T-helper 1 cell (primary cell): ENCODE measurements at places on chromosomes 7 and 10.

- no peak for DNase-seq
Measured at GRCh38 chr7:66418537-66418936, 210.1 kb upstream of the KCTD7 start.

GRCh38 chr10:130333185-130333584 lies 197.0 kb downstream of the GLRX3 start:
- DNase-seq = no peak

GRCh38 chr10:36254199-36254598 lies 612.1 kb upstream of the FZD8 start:
- DNase-seq = no peak

DNA sequence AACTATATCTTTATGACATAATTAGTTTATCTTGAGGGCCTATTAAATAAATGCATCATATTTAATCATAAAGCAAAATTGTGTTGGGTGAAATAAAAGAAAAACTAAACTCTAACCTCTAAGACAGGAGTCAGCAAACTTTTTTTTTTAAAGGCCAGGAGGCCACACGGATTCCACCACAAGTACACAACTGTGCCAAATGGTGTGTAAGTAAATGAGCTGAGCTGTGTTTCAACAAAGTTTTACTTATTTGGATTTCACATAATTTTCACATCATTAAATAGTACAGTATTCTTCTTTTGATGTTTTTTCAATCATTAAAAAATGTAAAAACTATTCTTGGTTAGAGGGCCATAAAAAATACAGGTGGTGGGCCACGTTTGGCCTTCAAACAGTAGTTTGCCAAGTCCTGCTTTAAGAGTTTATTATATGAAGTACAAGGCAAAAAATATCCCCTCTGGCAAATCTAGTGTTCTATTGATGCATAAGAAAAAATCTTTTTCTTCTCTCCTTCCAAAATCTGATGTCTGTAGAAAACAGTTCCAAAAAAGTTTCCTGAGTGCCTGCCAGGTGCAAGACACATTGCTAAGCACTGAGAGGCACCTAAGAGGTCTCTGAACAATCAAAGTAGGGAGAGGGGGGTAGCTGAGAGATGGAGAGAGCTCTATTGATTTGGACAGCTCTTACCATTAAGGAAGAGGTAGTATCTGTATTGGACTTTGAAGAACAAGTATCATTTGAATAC lies 26.5 kb upstream of the SPOCK2 start:
- DNase-seq = no peak

DNA sequence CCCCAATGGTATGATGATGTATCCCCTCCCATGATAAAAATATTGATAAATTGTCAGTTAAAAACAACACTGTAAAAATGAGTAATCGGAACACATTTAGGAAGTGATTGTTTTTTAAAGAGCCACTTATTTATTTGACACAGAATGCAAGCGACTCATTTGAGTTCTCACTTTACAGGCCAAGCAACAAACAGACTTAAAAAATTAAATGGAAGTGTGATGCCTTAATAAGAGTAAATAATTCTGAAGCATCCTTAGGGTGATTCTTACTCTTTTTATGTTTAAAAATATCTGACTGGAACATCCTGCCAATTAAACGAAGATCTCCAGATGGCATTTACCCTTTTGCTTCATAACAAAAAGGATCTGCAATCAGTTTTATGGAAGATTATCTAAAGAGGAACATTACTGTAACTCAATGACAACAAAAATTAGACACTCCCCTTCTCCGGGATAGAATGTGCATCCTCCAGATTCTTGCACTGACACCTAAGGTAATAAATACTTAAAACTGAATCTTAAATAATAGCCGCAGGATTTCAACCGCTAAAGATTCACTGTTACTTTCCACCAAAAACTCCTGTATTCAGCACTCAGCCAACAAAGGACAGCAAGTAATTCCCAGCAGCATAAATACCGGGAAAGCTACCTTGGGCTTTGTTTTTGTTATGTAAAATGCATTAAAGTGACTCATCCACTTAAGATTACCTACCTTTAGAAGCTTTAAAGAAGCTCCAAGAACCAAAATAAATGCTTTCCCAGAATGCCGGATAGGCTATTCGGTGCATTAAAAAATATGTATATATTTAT lies 1.7 kb downstream of the CACNA2D1 start:
- no peak for DNase-seq

- DNase-seq = no peak
Measured at GRCh38 chr10:78301891-78302738, 268.5 kb downstream of the RPS24 start.

GRCh38 chr10:112985690-112986543 lies 35.9 kb downstream of the TCF7L2 start:
- no peak for DNase-seq

GRCh38 chr7:146028251-146028750 lies 88.3 kb upstream of the CNTNAP2 start:
- no peak for DNase-seq

GRCh38 chr7:134999136-134999535 lies 12.8 kb downstream of the AGBL3 start:
- no peak for DNase-seq

DNA sequence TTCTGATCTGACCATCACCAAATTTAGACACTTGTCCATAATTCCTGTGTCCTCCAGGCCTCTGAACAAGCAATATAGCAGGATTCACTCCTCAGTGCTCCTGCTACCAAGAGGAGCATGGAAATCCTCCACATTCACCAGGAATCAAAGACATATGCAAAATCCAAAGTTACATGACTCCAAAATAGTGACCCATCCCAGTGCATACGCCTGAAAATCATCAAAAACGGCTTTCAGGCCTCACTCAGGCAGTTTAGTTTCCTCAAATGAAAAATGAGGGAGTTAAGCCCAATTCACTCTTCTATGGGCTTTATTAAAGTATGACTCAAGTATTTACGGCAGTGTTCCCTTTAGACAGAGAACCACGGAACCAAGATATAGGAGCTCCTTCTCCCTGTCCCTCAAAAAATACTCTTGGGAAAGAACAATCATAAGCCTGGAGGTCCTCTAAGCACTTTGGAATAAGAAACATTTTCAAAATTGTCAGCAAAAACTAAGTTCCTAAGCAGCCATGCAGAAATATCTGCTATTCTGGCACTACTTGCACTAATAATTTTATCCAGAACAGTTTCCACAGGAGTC lies 240.7 kb downstream of the PARD3 start:
- no peak for DNase-seq

DNA sequence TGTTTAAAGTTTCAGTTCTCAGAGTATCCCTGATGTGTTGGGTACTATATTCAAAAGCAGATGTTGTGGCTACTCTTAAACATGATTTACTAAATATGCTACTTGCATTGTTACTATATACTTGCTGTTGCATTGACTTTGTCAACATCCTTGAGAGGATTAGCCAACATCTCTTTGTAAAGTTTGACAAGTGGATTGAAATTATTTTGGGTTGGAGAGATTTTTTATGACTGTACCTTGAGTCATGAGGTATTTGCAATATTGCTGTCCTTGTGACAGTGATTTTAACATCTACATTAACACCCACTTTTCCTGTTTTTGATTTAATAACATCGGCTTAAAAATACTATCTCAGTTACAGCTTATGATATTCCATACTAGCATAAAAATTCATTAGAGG lies 31.9 kb downstream of the MRC1 start:
- DNase-seq = no peak

DNA sequence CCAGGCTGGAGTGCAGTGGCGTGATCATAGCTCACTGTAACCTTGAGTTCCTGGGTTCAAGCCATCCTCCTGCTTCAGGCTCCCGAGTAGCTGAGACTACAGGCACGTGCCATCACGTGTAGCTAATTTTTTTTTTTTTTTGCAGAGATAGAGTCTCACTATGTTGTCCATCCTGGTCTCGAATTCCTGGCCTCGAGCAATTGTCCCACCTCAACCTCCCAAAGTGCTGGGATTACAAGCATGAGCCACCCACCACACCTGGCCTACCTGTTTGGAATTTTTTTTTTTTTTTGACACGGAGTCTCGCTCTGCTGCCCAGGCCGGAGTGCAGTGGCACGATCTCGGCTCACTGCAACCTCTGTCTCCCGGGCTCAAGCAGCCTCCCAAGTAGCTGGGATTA lies 117.1 kb upstream of the PARD3 start:
- no peak for DNase-seq

DNA sequence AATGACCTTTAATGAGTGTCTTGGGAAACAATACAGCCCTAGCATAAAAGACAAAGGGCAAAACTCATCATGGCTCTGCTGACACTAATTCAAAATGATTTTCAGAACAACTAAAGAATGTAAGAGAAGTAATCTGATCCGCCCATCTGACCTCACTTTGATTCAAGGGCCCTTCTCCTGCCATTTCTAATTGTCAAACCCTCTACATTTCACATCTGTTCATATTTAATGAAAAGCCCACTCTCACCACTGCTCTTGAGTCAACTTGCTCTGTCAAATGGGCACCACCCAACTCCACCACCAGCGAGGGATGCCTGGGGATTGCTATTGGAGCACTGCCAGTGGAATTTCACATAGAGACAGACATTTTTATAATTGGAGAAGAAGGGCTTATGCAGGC lies 639.2 kb downstream of the KCNMA1 start:
- DNase-seq = no peak

GRCh38 chr7:42662862-42663261 lies 249.0 kb downstream of the C7orf25 start:
- no peak for DNase-seq

DNA sequence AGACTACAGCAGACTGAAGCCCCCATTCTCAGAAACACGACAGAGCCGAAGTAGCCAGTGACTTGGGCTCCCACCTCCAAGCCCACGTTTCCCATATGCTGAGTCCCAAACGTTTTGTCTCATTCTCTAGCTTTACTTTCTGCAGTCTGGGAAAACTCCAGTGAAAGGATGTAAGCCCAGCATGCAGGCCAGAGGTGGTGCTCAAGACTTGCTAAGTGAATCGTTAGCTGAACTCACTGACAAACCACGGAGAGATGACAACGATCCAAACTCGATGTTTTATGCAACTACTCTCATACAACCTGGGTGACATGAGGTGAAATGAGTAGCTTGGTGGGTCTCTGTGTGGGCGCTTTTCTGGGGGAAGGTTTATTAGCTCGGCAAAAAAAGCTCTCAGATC lies 731.8 kb downstream of the SUGCT start:
- DNase-seq = no peak
